AG04450 (cell line): ENCODE measurements at places on chromosomes 3 and 15. TPM values are rescaled to one million over a fixed set of nuclear protein-coding genes. Genes with fewer than 3 reads are reported as not detected.

GRCh38 chr3:112688085-112688769 lies 47.3 kb upstream of the CCDC80 start:
- DNase-seq: no peak

- DNase-seq: no peak
These were observed 351.8 kb downstream of the FOXP1 start for GRCh38 chr3:71231680-71232079.

- no peak for DNase-seq
These were observed 22.1 kb downstream of the UBE3A start for GRCh38 chr15:25416693-25417092.

- DNase-seq: no peak
These were observed 29.0 kb upstream of the PRSS50 start for GRCh38 chr3:46746711-46747110.

- no peak for DNase-seq
These were observed 516.7 kb upstream of the CFAP20DC start for GRCh38 chr3:59566481-59566975.

- DNase-seq: no peak
These were observed 28.4 kb downstream of the CCDC12 start for GRCh38 chr3:46947981-46948791.

GRCh38 chr15:56205061-56205876 lies 38.4 kb downstream of the RFX7 start:
- DNase-seq: no peak

- no peak for DNase-seq
These were observed 109.3 kb downstream of the SHQ1 start for GRCh38 chr3:72738752-72739530.

DNA sequence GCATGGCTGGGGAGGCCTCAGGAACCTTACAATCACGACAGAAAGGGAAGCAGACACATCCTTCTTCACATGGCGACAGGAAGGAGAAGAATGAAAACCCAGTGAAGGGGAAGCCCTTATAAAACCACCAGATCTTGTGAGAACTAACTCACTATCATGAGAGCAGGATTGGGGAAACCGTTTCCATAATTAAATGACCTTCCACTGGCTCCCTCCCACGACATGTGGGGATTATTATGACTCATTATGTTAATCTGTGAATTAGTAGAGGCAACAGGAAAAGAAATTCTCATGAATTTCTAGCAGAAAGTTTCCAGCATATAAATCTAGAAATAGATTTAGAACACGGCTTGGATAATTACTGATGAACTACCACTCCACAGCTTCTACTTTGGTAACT lies 937.3 kb downstream of the ROBO1 start:
- DNase-seq: no peak

GRCh38 chr3:170277833-170278580 lies 55.8 kb downstream of the PRKCI start:
- no peak for DNase-seq

DNA sequence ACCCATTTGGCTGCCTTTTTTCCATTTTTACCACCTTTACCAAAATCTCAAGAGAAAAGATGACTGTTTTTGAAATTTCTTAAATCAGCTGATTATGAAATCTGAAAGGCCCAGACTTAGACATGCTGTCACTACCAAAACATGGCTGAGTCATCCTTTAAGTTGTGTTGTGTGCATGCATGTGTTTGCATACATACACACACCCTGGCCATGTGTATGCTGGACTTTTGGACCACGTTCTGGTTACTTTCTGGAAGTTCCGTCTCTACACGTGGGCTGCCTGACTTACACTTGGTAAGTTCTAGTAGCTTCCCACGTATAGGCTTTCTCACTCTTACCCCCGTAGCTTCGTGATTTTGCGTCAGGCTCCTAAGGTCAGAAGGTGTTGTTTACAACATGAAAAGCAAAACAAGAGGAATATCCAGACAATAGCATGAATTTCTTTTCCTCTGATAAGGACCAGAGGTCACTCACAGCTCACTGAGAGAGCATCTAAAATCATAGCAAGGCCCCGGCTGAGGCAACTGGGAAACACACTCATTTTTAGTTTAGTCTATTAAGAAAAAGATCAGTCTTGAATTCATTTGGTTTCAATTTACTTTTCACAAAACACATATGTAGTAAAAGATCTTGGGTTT lies 62.4 kb downstream of the COL8A1 start:
- DNase-seq: no peak

DNA sequence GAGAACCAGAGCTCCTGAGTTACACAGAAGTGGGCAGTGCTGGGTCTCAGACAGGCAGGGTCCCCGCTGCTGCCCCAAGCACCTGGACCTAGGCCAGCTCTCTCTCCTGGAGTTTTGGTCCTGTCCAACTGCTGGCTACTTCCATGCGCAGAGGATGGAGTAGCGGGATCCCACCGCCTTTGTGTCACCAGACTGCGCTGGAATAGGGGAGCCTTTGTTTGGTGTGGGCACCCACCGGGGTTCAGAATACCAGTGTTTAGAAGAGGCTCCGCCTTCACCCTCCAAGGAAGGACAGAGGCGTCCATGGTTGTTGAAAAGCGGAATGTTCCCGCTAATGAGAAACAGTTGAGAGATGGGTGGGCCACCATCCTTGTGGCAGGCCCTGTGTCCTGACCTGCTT lies 154.4 kb downstream of the DNAJB8 start:
- DNase-seq: no peak

- no peak for DNase-seq
These were observed 88.3 kb upstream of the PRR23E start for GRCh38 chr3:127104586-127104985.

- no peak for DNase-seq
These were observed 10.3 kb upstream of the KIF7 start for GRCh38 chr15:89665449-89666181.

DNA sequence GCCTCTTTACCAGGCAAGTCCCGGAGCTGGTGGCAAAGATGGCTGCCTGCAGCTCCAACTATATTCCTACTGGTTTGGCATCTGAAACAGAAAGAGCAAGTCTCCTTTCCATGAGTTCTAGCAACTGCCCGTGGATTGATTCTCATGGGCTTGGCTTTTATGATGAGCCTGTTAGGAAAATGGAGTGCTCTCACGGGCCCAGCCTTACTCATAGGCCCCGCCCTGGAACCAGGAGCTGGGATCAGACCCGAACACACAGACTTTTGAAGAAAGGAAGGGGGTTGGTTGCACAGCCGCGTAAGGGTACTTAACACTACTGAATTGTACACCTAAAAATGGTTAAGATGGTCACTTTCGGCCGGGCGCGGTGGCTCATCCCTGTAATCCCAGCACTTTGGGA lies 2.9 kb downstream of the NRROS start:
- DNase-seq: no peak

GRCh38 chr3:178417736-178418135 lies 118.5 kb upstream of the KCNMB2 start:
- DNase-seq: no peak

DNA sequence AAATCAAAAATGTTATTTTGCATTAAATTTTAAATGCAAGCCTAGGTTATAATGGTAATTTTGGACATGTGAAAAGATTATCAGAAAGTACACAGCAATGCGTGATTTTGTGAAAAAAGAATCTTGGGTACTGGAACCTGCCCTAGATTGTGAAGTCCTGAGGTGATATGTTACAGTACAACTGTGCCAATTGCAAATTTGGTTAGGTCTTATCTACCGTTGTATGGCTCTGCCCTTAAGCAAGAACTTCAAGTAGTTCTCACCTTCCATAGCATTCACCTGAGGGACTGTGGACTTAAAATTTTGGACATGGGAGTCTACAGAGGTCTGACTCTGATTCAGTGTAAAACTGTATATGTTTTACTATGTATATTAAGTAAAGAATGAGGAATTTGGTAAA lies 140.2 kb downstream of the PEX5L start:
- no peak for DNase-seq

GRCh38 chr3:49471856-49472495 lies 1.9 kb downstream of the DAG1 start:
- DNase-seq: no peak

GRCh38 chr15:41655716-41656115 lies 4.5 kb upstream of the MGA start:
- no peak for DNase-seq

DNA sequence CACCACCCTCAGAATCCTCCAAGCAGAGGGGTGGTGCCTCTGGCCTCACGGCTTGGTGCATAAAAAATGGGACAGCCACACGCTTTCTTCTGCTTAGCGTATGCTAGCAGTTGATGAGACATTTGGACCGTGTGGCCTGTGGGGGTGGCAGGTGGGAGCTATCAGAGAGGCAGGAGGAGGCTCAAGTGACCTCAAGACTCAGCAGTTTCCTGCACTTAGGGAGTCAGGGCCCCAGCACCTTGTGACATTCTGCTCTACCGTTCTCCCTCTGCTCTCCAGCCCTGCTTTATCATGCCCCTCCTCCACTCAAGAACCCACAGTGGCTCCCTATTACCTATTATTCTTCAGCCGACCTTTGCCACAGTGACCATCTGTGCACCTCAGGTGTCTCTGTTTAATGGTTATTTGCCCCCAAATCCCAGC lies 41.0 kb upstream of the CGNL1 start:
- DNase-seq: no peak

DNA sequence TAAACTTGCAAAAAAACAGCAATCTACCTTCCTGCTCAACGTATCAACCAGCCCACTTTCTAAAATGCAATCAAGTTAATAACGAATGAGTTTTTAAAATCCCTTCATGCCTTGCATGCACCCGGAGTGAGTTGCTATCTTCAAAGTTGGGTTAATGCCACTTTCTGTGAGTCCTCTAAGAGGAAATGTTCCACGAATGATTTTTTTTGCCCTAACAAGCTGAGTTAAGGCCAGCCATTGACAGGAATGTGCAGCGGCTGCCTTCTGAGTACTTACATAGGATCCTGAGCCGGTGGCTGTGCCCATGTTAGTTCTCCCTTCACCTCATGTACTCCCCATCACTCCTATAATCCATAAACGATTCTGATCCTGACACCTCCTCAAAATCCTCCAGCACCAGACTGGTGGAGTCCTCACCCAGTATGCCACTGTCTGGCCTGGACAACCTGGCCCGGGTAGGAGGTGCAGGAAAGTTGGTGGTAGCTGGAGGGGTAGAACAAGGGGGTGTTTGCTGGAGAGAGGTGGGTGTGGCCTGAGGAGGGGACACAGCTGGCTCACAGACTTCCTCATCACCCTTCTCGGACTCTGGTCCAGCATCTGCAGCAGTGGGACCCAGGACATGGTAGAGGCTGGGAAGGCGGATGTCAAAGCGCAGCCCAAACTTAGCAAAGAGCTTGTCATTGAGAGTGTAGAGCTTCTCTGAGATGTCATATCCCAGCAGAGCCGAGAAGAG lies 12.4 kb downstream of the POPDC2 start:
- DNase-seq: no peak

DNA sequence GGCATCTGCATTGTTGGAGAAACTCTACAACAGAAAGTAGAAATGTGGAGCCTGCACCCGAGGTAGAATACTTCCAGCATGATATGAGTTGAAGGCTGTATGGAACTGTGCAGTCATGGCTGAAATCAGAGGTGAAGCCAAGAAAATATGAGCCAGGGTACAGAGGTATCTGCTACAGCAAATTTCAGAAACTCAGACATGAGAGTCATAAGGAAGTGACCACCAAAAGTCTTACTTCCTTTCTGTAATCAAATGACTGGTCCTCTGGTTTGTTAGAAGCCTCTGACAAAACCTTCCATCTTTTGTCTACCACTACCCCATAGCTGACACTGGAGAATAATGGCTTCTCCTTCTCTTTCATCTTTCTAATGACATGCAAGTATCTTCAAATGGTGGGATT lies 159.4 kb downstream of the TMEM108 start:
- DNase-seq: no peak

GRCh38 chr3:171329746-171330145 lies 130.5 kb downstream of the TNIK start:
- no peak for DNase-seq

DNA sequence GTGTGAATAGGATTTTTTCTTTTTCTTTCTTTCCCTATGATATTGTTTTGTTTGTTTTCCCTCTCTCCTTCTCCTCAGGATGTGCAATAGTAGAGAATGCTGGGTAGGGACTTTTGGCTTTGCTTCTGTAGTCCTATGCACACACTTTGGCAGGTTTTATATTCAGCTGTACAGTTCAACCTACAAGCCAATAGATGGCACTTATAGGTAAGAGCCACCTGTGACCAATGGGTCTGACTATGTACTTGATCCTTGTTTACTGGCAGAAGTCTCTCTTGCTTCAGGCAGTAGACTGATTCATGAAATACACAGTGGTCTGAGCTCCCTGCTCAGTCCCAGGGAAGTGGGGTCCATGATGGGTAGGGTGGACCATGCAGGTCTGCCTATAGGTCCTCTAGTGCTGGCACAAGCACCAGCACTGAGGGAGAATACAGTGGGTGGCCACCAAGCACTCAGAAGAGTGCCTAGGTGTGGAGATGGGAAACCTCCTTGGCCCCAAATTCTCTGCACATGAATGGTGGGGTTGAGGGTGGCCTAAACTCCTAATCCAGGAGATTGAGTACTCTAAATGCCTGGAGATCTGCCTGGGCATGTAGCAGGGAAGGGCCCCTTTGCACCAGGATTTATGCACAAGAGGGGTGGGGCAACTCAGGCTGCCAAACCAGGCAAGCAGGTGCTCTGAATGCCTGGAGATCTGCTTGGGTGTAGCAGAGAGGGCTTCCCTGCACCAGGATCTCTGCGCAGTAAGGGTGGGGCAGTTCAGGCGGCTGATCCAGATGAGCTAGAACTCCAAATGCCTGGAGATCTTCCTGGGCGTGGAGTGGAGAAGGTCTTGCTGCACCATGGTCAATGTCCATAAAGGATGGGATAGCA lies 176.1 kb downstream of the DOCK3 start:
- no peak for DNase-seq

DNA sequence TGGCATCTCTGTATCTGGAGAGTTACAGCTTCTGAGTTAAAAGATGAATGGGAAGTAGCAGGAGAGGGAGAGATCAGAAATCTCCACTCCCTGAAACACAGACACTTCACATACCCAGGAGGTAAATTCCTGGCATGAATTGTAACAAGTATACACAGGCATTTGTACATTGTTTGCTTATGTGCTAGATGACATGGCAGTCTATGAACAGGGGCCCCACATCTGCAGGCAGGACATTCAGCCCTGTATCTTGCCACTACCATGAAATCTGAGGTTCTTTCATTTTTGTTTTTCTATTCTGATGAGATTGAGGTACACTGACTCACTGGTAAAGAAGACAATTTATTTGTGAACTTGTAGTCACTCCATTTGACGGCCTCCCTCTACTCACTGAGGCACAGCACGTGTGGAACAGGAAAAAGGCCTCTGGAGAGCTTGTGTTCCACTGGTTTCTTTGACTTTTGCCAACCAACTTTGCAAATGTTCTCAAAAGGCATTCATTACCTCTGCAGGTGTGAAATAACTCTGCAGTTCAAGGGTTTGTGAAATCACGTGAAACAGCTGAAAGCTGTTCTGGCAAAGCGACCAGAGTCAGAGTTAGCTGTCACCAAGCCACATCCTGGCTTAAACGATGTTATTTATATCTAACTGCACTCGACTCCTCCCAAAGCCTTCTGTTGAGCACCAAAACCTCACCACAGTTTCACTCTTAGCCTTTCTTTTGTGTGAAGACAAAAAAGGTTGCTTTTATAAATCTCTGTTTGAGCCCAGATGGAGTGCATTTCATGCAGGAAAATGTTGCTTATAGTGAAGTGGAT lies 401.3 kb upstream of the CFAP20DC start:
- no peak for DNase-seq

The MKRN3 gene
- polyA plus RNA-seq: 1.2 TPM in 2 replicates

The BFSP2 gene
- polyA plus RNA-seq: not detected in 2 replicates

The GOLGA6A gene
- polyA plus RNA-seq: not detected in 2 replicates

The PLA2G4F gene
- not detected in 2 replicates for polyA plus RNA-seq

The GATA2 gene
- polyA plus RNA-seq: 4.8 and 6.1 TPM in 2 replicates

The CCR8 gene
- polyA plus RNA-seq: not detected in 2 replicates

The CAPN7 gene
- 21.8 and 29.0 TPM in 2 replicates for polyA plus RNA-seq

The ISG20 gene
- 5.2 and 5.5 TPM in 2 replicates for polyA plus RNA-seq

The IL16 gene
- polyA plus RNA-seq: 3.8 and 4.6 TPM in 2 replicates

The TIPIN gene
- polyA plus RNA-seq: 7.5 and 10.4 TPM in 2 replicates

The SHC4 gene
- 5.1 TPM in 2 replicates for polyA plus RNA-seq

The GP5 gene
- 0.06 and 0.10 TPM in 2 replicates for polyA plus RNA-seq
